Stimulated activated CD4-positive, alpha-beta T cell treated with anti-CD3 and anti-CD28 coated beads, TNF-alpha, amount 100 ng/mL, for 1 hour (primary cell): ENCODE measurements at places on chromosomes 11 and 22.

DNA sequence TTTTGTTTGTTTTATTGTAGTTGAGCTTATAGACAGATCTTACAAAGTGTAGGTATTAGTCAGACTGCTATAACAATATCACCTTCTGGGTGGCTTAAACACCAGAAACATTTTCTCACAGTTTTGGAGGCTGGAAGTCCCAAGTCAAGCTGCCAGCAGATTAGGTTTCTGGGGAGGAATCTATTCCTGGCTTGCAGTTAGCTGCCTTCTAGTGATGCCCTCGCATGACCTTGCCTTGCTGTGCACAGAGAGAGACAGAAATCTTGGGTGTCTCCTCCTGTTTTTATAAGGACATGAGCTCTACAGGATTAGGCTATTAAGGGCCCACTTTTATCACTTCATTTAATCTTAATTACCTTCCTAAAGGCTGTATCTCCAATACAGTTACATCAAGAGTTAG, 1635.2 kb downstream of the FAM181B start:
- no peak for DNase-seq

DNA sequence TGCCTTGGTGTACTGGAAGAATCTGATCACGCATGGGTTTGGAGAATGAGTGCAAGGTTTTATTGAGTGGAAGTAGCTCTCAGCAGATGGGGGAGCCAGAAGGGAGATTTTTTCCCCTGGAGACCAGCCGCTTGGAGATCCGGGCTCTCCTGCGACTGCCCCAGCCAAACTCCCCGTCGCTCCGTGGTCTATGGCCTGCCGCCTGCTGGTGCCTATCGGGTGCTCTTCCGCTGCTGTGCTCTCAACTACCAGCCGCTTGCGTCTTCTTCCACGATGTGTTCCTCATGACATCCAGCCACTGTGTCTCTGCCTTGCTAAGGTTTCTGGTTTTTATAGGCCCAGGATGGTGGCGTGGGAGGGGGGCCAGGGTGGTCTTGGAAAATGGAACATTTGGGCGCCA, 145.6 kb upstream of the UBASH3B start:
- no peak for DNase-seq

- no peak for DNase-seq
Observed at GRCh38 chr11:9228091-9228490, 37.1 kb downstream of the DENND5A start.

DNA sequence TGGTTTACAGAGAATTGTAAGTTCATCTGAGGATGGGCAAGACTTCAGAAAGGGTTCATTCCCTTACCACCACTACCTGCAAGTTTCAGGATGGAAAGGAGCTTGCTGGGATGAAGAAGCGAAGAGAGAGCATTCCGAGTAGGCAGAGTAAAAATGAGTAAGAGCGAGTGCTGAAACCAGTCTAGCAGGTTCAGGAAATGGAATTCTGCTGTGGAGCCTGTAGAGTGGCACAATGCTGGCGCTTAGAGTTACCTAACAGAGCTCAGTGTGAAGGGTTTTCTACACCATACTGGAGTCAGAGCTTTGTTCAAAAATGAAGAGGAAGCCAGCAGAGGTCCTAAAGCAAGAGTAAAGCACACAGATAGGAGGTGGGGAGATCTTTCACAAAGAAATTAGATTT, 179.2 kb upstream of the ZC3H12C start:
- no peak for DNase-seq

GRCh38 chr11:111932611-111932950, 4.6 kb upstream of the DIXDC1 start:
- DNase-seq = no peak
